ENCODE measurements at places on chromosomes 3 and 15.

- DNase-seq = no peak
Measured at GRCh38 chr3:55297706-55298105, 189.4 kb downstream of the WNT5A start.

GRCh38 chr15:48559285-48559684 is 86.2 kb downstream of the FBN1 start:
- DNase-seq = no peak

DNA sequence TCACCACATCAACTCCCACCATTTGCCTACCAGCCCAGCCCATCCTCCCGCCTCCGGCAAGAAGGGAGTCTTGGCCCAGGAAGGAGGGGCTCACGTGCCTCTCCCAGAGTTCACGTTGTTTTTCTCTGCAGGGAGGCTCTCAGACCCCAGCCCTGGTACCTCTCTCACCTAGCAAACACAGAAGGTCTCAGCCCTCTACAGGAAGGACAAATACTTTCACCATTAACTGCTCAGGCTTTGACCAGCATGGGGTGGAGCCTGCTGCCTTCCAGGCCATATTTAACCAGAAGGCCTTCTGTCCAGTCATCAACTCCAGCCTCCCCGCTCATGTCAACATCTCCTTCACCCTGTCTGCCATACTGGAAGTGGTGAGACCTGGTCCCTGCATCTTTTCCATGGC is 19.0 kb upstream of the HTR3E start:
- peak; percentile 22 for DNase-seq

DNA sequence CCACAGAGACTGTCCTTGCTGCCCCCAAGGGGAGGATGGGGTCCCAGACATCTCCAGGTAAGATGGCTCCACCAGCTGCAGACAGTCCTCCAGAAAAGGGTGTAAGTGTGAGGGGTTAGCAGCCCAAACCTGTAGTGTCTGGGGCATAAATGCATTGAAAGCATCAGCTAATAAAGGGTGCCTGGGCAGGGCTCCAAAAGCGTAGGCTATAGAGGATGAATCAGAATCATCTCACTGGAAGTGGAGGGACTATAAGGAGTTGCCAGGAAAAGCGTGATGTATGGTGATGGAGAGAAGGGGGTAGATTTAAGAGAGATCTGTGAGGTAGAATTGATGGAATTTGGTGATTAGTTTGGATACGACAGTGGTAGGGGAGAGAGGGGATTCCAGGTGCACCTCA is 79.9 kb upstream of the ONECUT1 start:
- DNase-seq = no peak

DNA sequence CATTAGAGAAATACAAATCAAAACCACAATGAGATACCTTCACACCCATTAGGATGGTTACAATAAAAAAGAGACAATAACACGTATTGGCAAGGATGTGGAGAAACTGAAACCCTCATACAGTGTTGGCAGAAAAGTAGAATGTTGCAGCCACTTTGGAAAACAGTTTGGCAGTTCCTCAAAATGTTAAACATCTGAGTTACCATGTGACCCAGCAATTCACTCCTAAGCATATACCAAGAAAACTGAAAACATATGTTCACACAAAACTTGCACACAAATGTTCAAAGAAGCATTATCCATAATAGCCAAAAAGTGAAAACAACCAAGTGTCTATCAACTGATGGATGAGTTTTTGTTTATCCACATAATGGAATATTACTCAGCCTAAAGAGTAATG is 166.9 kb upstream of the FAM3D start:
- no peak for DNase-seq

GRCh38 chr15:91067036-91067435 is 33.0 kb upstream of the SV2B start:
- DNase-seq = no peak

GRCh38 chr15:68349151-68349550 is 71.6 kb downstream of the FEM1B start:
- DNase-seq = no peak

Data from NT2/D1 (cell line).